ENCODE measurements at places on chromosomes 3 and 15.

GRCh38 chr3:44659434-44659833 is 10.9 kb downstream of the ZNF35 start:
- DNase-seq, result no peak

- DNase-seq, result no peak
Measured at GRCh38 chr3:142888481-142889211, at the start of gene PCOLCE2. Gene PCOLCE2, minus strand, starts transcription at chr3:142889083. Its CDS starts 187 bp downstream, at chr3:142888896.

DNA sequence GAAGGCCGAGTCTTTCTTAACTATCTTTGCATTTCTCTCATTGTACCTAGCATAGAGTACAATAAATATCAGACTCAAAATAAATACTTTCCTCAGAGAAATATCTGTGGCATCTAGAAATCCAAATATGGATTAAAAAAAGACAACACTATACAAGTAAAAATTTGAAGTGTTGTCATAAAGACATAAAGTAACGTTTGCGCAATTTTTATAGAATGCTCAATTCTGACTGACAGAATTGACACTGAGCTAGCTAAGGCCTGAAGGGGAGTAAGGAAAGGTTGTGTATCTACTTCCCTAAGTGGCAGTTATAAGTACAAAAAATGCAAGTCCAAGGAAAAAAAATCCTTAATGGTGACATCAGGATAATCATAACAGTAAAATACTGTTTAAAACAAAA is 1.1 kb downstream of the SEC11A start:
- DNase-seq, result no peak

GRCh38 chr3:24306518-24306917 is 188.1 kb downstream of the THRB start:
- no peak for DNase-seq

- no peak for DNase-seq
Measured at GRCh38 chr15:49410641-49411040, 12.4 kb upstream of the FGF7 start.

- no peak for DNase-seq
Measured at GRCh38 chr15:38195191-38195901, 57.3 kb upstream of the SPRED1 start.

DNA sequence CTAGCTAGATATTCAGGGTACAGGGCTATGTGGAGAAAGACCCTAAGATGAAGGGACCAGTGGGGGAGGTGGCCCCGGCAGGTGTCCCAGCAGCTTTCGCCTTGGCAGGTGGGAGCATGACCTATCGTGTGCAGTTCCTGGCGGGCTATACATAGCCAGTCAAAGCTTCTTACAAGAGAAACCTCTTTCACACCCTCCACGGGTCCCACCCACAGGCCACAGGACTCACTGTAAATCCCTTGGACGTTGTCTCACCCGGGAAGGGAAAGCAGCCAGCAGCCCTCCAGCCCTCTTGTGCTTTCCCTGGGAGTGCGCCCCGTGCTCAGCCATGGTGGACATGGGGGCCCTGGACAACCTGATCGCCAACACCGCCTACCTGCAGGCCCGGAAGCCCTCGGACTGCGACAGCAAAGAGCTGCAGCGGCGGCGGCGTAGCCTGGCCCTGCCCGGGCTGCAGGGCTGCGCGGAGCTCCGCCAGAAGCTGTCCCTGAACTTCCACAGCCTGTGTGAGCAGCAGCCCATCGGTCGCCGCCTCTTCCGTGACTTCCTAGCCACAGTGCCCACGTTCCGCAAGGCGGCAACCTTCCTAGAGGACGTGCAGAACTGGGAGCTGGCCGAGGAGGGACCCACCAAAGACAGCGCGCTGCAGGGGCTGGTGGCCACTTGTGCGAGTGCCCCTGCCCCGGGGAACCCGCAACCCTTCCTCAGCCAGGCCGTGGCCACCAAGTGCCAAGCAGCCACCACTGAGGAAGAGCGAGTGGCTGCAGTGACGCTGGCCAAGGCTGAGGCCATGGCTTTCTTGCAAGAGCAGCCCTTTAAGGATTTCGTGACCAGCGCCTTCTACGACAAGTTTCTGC is 15.0 kb downstream of the GRK7 start:
- no peak for DNase-seq

DNA sequence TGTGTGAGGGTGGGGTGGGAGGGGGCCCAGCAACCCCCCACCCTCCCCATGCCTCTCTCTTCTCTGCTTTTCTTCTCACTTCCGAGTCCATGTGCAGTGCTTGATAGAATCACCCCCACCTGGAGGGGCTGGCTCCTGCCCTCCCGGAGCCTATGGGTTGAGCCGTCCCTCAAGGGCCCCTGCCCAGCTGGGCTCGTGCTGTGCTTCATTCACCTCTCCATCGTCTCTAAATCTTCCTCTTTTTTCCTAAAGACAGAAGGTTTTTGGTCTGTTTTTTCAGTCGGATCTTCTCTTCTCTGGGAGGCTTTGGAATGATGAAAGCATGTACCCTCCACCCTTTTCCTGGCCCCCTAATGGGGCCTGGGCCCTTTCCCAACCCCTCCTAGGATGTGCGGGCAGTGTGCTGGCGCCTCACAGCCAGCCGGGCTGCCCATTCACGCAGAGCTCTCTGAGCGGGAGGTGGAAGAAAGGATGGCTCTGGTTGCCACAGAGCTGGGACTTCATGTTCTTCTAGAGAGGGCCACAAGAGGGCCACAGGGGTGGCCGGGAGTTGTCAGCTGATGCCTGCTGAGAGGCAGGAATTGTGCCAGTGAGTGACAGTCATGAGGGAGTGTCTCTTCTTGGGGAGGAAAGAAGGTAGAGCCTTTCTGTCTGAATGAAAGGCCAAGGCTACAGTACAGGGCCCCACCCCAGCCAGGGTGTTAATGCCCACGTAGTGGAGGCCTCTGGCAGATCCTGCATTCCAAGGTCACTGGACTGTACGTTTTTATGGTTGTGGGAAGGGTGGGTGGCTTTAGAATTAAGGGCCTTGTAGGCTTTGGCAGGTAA is 8.1 kb downstream of the FAM131A start:
- DNase-seq, result no peak

DNA sequence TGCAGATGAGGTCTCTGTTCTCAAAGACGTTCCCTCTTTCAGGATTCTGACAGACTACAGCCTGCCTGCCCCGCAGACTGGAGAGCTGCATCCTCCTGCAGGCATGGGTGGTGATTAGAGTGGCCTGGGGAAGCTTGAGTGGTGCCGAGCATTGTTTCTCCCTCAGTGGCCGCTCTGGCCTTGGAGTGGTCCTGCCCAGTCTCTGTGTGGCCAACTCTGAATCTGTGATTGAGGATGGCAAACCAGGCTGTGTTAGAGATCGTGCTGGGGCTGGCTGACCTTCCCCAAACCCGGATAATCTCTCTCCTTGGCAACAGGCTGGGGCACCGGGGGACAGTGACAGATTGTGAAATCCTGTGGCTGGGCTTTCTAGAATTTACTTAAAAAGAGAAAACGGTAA is 11.0 kb upstream of the ADCY5 start:
- no peak for DNase-seq

GRCh38 chr15:82946155-82946701 is 6.3 kb downstream of the HOMER2 start:
- no peak for DNase-seq

GRCh38 chr15:39616731-39617455 is 36.0 kb downstream of the THBS1 start:
- DNase-seq, result no peak

DNA sequence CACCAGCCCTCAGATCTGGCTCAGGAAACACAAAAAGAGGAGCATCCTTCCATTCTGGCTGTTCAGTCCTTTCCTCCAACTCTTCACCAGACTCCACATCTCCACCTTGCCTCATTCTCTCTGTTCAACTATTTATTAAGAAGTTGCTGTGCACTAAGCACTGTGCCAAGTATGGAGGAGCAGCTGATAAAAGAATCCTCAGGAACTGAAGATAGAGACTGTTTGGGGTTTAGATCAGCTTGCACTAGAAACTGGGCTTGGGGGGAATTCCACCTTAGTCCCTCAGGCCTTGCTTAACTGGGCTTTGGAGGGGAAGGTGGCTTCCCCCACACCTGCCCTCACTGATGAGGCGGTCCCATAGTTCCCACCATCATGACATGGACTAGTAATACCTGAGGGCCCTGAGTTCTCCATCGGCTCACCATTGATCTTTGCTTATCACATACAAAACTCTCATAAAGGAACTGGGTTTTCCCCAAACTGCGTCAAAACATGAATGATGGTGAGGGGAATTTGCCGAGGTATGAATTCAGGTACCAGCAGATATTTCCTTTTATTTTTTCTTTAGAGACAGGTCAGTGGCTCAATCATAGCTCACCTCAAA is 1.7 kb upstream of the CCR8 start:
- DNase-seq, result no peak

DNA sequence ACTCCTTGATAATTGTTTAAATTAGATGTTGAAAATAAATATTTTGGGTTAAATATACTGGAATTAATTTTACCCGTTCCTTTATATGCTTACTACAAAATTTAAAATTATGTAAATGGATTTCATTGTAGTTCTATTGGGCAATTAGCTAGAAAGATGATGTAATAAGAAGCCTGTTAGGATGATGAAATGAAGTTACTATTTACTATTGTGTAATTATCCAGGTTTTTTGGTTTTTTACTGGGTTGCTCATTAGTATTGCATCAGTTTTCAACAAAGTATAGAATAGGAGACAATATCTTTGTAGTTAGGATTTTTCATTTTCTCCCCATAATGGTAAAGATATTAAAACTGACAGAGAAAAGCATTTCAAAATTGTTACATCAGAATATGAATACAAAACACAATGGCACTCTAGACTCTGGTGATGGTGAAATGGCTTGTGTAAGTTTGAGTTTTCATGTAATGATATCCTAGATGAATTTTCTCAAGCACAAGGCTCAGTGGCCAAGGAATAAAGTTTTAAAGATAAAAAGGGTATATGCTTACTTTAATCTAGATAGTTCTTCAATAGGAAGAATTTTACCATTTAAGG is 222.0 kb downstream of the P3H2 start:
- no peak for DNase-seq

DNA sequence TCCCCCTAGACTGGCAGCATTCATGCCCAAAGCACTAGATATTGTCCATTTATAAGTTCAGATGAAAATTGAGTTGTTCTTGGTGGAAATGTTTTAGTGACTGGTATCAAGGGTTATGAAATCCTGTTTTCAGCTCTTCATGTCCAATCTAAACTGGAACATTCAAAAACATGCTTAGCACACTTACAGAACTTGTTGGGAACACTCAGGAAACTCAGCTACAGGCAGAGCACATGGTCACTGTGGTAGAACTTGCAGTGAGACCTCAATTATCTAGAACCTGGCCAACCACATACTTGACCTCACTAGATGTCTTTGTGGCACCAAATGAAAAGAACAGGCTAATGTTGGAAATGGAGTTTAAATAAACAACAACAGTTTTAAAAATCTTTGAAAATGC is 88.8 kb downstream of the SMAD3 start:
- DNase-seq, result no peak

- no peak for DNase-seq
Measured at GRCh38 chr15:53811530-53811929, 52.1 kb upstream of the WDR72 start.
